ENCODE measurements at places on chromosomes 6 and 20.

DNA sequence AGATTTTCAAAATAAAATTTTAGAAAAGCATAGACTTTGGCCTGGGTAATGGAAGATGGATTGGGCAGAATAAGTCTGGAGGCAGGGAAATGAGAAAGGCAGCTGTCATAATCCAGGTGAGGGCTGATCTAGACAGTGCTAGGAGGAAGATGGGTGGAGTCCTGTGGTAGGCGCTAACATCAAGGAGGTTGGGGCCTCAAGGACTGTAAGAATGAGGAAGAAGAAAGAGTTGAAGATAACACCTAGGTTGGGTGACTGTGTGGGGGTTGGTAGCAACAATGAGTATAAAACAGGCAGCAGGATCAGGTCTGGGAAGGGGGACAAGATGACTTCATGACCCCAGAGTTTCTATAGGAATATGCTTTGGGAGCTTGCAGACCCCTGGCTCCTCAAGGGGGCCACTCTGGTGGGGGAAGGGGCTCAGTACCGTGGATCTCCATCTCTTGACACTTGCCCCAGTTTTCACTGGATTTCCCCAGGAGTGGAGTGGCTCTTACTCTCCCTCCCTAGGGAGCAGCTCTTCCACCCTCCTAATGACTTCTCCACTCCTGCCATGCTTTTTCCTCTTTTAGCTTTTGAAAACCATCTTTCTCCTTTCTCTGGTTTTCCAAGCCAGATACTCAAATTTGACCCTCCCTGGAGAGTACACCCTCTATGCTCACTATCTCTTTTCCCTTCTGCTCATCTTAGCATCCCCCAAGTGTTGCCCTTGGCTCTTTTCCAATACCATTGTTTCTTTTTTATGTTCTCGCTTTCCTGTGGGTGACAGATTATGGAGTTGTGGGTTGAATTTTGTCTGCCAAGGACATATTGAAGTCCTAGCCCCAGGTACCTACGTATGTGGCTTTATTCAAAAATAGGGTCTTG, 14.8 kb downstream of the TRIM31 start:
- peak; percentile 17 for DNase-seq

DNA sequence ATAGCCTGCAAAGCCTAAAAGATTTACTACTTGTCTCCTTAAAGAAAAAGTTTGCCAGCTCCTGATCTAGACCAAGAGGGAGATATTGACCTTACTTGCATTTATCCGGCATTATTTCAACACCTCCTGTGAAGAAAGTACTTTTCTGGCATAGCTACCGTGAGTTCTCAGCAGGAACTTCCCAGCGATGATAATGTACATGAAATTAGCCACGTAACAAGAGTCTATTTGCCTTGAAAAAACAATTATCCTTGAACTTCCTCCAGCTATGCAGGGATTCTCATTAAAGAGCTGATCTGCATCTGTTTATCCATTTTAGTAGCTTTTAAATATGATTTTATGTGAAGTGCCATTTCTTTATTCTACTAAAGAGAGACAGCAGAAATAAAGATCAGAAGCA, 41.7 kb downstream of the ALDH5A1 start:
- no peak for DNase-seq

DNA sequence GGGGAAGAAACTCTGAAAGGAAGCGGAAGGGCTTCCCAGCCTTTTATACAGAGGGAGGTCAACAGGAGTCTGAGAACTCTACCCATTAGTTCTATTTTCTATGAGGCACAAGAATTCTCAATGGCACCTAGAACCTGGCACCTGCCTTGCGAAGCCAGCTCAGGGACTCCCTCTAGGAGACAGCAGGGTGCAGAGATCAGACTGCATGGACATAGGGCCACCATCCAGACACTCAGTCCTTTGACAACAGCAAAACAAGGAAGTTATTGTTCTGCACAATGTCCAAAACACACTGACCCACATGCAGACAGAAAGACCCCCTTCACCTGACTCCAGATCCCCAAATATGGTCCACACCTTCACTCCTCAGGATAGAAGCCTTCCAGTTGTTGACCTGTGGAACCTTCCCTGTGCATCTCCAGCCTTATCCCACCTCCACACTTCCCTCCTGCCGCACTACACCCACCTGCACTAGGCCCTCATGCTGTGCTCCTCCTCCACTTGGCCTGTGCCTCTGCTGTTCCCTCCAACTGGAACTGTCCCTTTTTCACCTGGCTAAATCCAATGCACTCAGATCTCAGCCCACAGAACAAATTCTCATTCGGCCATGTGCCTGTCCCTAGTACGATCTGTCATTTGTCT, 27.8 kb downstream of the ACSS1 start:
- no peak for DNase-seq

GRCh38 chr6:166381733-166382499, 824 bp downstream of the MPC1 start:
- DNase-seq: peak; percentile 75

DNA sequence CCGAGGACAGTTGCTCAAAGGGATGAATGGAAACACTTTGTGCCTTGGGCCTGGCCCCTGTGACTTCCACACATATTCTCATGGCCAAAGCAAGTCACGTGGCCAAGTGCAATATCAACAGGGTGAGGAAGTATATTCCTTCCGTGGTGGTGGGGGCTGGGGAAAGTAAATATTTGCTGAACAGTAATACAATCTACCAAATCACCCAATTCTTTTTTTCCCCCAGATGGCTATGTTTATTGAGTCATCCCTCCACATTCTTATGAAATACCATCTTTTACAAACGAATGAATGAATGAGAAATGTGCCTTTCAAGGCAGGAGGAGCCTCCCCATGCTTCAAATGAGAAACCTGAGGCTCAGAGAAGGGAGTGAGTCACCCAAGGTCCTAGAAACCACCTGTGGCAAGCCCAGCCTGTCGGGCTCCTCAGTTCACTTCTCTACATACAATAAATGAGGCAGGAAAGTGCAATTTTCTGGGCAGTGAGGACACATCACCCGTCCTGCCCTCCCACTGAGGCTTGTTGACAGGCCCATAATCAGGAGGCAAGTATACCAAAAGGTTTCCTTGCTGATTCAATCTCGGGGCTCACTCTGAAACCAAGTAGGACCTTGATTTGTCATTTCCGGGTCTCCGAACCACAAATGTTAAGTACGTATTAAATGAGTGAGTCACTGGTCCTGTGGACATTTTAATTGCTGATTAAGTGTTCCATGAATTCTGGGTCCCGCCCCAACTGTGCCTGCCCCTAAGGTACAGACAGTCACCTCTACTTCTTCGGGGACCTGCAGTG, 25.3 kb upstream of the TOP1 start:
- peak; percentile 80 for DNase-seq

DNA sequence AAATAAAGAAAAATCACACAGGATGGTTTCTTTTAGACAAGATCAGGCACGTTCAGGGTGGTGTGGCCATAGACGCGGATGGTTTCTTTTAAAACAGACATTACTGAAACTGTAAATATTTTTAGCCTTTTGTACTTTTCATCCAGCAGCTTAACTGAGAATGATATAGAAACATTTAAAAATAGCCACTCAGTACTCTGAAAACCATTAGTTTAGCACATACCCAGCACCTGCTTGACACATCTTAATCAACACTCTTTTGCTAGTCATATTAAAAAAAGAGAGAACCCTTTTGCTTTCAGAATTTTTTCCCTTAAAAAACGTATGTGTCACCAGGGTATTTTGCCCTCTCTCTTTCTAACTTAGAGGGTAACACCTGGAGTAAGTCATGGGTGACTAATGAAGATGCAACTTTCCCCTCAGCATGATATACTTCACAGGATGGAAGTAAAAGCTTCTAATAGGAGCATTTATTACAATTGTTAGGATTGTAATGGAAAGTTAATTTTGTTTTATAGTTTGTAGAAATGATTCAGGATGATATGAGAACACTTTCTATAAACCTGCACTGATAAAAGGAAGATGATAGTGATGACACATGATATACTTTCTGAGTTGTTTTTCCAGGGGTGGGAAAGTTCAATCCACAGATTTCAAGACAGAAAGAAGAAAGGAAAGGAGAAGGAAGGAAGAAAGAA, 45.2 kb downstream of the BACH2 start:
- DNase-seq: no peak

DNA sequence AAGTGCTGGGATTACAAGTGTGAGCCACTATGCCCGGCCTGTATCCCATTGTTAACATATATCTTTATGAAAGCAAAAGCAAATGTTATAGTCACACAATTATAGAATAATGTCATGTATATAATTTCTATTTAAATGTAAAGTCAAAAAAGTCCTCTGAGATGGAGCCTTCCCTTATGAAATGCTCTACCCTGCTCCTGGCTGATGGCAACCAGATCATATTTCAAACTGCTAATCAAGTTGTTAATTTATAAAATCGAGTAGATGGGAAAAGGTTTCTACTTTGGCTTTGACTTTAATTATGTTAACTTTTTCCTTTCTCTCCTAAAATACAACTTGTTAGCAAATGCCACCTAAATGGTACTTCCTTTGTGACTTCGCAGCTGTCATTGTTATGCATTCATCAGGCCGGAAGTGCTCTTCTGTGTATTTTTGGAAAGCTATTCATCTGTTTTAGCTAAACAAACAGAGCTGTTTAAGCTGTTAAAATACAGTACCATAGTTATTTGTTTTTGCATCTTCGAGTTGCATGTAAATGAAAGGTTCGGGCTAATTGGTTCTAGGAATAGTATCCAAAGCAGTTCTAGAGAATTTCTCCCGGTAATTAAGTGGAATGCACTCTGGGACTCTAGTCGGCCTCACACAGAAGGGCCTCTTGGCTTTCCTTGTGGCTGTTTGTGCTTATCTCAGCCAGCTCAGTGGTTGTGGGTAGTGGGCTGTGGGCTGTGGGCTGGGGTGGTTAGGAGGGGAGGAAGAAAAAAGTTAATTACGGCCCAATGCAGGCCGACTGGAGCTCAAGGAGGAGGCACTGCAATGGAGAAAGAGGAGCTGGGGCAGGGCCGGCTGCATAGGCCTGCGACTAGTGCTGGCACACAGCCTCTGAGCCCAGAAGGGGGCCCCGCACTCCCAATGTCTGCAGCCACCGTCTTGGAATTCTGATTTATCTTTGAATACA, 34.8 kb downstream of the SLC35D3 start:
- no peak for DNase-seq

- DNase-seq: no peak
These were observed 41.4 kb downstream of the PHACTR3 start for GRCh38 chr20:59645761-59646171.
